ENCODE measurements at places on chromosomes 5 and 9.

- DNase-seq, result no peak
Observed at GRCh38 chr5:174436750-174437149, 287.6 kb upstream of the MSX2 start.

DNA sequence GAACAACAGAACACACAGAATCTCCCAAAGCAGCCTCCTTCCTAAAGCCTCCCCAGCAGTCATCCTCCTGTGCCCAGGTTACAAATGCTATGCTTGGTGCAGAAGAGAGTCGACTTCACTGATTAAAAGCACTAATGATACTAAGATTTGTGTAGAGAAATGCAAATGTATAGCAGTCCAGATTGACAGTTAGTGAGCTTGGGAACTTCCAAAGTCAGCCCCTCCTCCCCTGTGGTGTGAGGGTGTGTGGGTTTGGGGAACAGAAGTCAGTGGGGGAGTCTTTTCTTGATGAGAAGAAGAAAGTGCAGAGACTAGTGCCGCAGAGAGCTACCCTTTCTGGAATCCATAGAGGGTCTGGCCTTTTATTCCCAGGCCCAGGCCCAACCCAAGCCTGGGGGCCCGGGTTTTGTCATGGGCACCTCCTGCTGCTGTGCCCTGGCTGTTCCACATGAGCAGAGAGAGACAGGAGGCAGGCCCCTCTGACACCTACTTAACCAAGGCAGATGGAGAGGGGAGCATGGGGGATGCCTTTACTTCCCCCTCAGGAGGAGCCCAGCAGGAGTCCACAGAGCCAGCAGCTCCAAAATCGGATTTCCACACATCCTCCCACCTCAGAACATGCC, 173.3 kb downstream of the DENND1A start:
- DNase-seq, result no peak

DNA sequence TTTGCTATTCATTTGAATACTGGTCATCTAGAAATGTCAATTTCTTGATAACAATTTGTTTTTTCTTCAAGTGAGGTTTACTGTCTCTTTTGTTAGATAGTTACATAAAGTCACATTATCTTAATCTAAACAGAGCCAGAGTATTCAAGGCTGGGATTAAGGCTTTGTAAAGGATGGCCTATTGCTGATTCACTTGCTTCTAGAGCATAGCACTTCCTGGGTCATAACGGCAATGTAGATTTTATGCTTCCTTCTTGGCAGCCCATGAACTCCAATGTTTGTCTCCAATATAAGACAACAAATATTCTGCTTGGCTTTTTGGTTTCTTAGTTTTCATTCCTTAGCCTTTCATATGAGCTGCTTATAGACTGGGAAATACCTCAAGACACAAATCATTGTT, 2007.9 kb upstream of the CDH6 start:
- no peak for DNase-seq

GRCh38 chr5:59115345-59115744, 532.5 kb downstream of the RAB3C start:
- DNase-seq, result no peak

DNA sequence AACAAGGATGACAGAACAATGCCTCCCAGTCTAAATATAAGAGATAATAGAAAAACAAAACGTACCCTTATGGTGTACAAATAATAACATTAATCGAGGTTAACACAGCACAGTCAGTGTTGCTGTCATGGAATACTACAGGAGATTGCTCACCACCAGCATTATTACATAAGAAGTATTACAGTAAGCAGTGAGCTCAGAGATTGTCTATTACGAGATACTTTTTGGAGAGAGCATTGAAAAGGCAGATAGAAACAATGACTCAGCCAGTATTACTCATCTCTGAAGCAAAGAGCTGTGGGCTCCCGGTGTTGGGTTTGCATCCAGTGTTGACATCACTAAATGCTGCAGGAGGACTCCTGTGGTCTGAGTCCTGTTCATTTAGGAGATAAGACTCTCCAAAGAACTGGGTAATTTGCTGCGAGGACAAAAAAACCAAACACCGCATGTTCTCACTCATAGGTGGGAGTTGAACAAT, 191.9 kb upstream of the SEMA6A start:
- DNase-seq, result no peak

GRCh38 chr9:118177241-118177640, 473.0 kb downstream of the TLR4 start:
- no peak for DNase-seq

- no peak for DNase-seq
Observed at GRCh38 chr9:137235424-137236237, 4.9 kb downstream of the SLC34A3 start.

- DNase-seq, result no peak
Observed at GRCh38 chr5:15639288-15639687, 139.3 kb downstream of the FBXL7 start.

DNA sequence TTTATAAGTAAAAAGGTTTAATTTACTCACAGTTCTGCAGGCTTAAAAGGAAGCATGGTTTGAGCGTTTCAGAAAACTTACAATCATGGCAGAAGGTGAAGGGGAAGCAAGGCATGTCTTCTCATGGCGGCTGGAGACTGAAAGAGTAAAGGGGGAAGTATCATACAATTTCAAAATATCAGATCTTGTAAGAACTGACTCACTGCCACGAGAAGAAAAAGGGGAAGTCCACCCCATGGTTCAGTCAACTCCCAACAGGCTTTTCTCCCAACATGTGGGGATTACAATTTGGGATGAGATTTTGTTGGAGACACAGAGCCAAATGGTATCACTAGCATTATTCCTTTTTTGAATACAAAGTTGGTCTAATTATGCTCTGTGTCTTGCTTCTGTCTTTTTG, 627.9 kb upstream of the ST8SIA4 start:
- no peak for DNase-seq

- DNase-seq, result no peak
Observed at GRCh38 chr9:134689321-134690181, 47.9 kb downstream of the COL5A1 start.

- DNase-seq, result no peak
Observed at GRCh38 chr5:89901346-89901745, 508.2 kb downstream of the CETN3 start.

- DNase-seq, result no peak
Observed at GRCh38 chr9:137138058-137138721, 764 bp upstream of the GRIN1 start.

GRCh38 chr5:150589862-150590601, 50.4 kb upstream of the SYNPO start:
- no peak for DNase-seq

GRCh38 chr9:35844628-35845270, 15.7 kb downstream of the TMEM8B start:
- peak; percentile 96 for DNase-seq

- DNase-seq, result no peak
Observed at GRCh38 chr5:74762599-74762998, 4.3 kb downstream of the GFM2 start.

DNA sequence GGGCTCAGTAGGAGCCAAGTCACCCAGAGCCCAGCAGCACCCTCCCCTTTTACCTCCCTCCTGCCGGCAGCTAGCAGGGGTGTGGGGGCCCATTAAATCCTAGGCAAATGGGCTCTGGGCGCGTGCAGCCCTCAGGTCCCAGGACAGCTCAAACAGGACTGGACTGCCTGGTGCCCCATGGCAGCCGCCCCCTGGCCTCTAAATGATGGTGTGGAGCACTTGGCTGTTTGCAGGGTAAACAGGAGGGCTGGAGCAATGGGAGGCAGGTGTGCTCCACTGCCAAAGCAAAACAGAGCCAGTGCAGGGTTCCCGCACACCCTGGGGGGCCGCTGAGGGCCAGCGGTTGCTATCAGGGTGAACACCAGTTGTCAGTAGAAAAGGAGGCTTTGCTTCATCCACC, 55.9 kb upstream of the C5orf58 start:
- DNase-seq, result no peak

DNA sequence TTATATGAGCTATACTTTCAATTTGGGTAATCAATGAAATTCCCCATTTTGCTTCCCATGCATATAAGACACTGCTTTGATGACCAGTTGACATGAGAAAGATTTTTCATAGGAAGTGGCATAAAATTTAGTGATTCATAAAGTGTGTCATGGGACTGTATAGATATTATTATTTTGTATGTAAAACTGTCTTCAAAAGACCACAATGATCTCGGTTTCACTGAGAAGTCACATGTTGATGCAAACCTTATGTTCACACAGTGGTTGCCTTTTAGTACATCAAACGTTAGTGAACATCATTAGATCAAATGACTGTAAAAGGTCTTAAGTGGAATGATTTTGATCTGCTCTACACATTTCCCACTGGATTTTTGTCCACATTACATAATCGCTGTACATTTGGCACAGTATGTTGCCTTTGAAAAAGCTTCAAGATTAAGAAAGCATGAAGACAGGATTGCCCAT, 349.2 kb upstream of the MEF2C start:
- no peak for DNase-seq

- DNase-seq, result no peak
Observed at GRCh38 chr5:17147170-17147569, 70.3 kb upstream of the BASP1 start.

GRCh38 chr5:95729115-95730010, 1.8 kb upstream of the RHOBTB3 start:
- no peak for DNase-seq

Data from bone marrow (tissue), 2 donors.